ENCODE measurements at places on chromosomes 5 and 9. TPM values are rescaled to one million over a fixed set of nuclear protein-coding genes. Genes with fewer than 3 reads are reported as not detected.

The FUT7 gene
- 0.55 TPM for total RNA-seq

The OTP gene
- total RNA-seq = not detected

The PTGS1 gene
- 16.5 TPM for total RNA-seq

The ANKRD20A1 gene
- 2.2 TPM for total RNA-seq

- no peak for DNase-seq
Observed at GRCh38 chr5:14816999-14817761, 54.4 kb downstream of the ANKH start.

GRCh38 chr5:125597338-125597737 is 825.9 kb upstream of the GRAMD2B start:
- DNase-seq = no peak

GRCh38 chr9:76926324-76926741 is 20.4 kb upstream of the PRUNE2 start:
- no peak for DNase-seq

DNA sequence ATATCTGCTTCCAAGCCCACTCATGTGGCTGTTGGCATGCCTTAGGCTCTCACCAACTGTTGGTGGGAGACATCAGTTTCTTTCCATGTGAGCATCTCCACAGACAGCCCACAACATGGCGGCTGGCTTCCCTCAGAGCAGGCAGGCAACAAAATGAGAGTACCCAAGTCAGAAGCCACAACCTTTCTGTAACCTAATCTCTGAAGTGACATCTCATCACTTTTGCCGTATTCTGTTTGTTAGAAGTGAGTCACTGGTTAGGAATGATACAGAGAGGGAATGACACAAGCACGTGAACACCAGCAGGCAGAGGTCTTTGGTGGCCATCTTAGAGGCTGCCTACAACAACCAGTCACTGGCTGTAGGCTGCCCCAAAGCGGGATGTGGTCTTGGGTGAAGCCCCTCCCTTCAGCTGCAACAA is 88.6 kb upstream of the RASGRF2 start:
- DNase-seq = no peak

DNA sequence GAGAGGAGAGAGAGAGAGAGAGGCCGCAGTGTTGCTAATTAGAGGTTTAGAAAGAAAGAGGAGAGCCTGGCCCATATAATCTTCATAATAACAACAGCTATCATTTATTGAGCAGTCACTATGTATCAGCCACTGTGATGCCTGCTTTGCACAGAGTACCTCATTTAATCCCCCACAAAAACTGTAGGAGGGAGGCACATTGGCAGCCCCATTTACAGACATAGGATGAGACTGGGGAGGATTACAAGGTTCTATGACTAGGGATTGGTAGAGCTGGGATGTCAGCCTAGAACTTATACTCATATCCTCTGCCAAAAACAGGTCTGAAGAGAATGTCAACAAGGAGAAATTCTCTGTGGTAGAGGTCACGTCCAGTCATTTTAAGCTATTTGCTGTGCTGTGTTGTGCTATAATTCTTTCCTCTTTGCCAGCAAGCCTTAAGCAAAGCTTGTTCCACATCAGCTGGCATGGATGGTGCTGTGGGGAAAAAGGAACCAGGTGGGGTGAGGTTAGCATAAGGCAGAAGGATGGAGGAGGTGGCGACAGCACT is 6.7 kb upstream of the GCNT4 start:
- no peak for DNase-seq

GRCh38 chr9:90060256-90060655 is 455.4 kb downstream of the GADD45G start:
- DNase-seq = no peak

DNA sequence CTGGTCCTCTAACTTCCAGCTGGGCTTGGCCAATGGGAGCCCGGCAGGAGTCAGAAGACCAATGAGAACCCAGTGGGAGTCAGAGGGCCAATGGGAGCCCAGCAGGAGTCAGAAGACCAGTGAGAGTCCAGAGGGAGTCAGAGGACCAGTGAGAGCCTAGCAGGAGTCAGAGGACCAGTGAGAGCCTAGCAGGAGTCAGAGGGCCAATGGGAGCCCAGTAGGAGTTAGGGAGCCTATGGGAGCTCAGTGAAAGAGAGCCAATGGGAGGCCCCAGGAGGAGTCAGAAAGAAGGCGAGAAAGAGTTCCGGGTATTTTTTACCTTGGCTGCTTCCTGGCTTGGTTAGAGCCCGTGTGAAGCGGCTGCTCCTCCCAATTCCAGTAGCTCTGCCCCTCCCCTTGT is 191.0 kb downstream of the GABBR2 start:
- no peak for DNase-seq

DNA sequence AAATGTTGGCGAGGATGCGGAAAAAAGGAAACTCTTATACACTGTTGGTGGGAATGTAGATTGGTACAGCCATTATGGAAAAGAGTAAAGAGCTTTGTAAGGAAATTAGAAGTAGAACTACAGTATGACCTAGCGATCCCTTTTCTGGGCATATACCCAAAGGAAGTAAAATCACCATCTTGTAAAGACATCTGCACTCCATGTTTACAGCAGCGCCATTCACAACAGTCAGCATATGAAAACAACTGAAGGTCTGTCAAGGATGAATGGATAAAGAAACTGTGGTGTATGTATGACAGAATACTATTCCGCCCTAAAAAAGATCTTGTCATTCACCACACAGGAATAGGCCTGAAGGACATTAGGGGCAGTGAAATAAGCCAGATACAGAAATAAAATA is 27.7 kb upstream of the SLC25A51 start:
- DNase-seq = no peak

DNA sequence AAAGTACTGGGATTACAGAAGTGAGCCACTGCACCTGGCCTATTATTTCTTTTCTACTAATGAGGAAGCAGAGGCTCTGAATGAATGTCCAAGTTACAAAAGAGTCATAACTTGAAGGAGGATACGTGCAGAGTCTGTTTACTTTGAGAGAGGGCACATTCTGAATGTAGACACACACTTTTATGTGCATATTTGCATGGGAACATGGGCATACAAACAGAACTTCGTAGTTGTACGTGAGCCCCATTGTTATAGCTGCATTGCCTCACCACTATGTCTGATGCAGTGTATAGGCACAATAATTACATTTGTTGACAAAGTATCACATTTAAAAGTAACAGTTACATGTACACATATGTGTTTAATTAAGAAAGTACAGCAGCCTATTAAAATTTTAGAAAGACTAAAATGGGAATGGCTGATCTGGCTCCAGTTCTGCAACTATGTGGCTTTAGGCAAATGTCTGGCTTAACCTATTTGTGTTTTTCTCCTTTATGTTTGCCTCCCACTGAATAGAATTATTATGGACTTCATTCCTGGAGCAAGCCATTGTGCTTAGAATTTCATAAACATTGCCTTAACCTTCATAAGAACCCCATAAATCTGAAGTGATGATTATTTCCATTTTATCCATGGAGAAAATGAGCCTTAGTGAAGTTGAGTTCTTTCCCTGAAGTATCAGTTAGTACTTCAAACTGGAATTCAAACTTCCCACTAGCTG is 3.0 kb upstream of the DPYSL3 start:
- no peak for DNase-seq

GRCh38 chr5:167348980-167349379 is 942.5 kb upstream of the WWC1 start:
- no peak for DNase-seq

DNA sequence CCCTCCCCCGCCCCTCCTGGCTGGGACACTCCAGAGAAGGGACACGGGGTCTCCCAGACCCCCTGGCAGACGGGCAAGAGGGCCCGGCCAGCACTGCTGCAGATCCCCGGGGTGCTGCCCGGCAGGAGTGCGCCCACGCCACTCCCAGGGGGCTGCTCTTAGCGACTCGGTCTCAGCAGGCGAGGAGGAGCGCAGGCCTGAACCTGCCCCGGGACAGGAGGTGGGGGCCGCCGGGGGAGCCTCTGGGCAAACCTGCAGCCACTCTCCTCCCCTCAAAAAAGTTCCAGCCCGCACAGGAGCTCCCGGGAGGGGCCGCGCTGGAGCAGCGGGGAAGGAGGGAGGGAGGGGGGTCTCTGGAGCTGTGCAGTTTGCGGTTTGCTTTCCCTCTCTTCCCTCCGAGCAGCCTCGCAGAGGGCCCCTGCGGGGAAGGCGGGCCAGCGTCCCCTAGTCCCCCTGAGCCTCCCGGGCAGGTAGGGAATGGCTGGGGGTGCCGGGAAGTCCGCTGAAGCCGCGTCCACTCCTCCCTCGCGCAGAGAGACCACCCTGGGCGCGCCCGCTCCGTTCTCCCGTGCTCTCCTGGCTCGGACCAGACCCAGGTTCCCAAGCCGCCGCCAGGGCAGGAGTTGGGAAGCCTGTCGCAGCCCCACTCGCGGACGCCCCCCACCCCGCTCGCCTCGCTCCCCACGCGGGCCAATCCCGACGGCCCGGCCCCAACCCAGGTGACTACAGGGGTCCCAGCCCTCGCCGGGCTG is 44.2 kb downstream of the NACC2 start:
- peak; percentile 89 for DNase-seq

- no peak for DNase-seq
Observed at GRCh38 chr5:58326022-58326421, 133.9 kb downstream of the PLK2 start.

Measured in mesenteric fat pad (tissue), 1 donor.